ENCODE measurements at places on chromosomes 7 and 10. TPM values are rescaled to one million over a fixed set of nuclear protein-coding genes. Genes with fewer than 3 reads are reported as not detected.

OPALIN gene
- not detected for polyA plus RNA-seq

ZNF33B gene
- 51.9 TPM for polyA plus RNA-seq

TMEM225B gene
- 3.0 TPM for polyA plus RNA-seq

FBXL13 gene
- 2.9 TPM for polyA plus RNA-seq

TMEM229A gene
- polyA plus RNA-seq, result 0.19 TPM

AKR1C2 gene
- polyA plus RNA-seq, result 10.2 TPM

TCAF2 gene
- polyA plus RNA-seq, result 3.0 TPM

KIF11 gene
- 31.8 TPM for polyA plus RNA-seq

STOX1 gene
- 11.6 TPM for polyA plus RNA-seq

DNA sequence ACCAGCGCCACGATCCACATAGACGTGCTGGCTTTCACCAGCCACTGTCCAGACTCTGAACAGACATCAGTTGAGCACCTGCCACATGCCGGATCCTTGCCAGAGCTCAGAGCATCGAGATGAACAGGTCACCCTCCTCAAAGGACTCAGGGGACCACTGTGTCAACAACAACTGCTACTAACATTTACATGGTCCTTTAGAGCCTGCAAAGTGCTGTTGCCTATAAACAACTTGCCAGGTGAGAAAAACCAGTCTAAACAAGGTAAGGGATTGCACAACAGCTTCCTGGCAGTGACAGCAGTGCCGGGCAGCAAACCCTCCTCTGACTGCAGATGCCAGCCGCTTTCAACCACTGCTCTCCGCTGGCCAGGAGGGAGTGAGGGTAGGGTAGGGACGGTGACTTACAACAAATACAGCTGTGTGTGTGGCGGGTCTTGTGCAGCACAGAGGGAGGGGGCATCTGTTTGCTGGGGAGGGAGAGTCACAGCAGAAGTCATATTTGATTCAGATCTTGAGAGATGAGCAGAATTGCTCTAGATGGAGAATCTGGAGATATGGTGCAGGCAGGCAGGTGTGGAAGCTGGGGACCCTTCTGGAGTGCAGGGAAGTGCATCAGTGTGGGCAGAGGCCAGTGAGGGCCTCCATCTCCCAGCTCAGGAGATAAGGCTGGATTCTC is 32.8 kb upstream of the RHEB start:
- DNase-seq, result no peak

- no peak for DNase-seq
Observed at GRCh38 chr10:30026578-30026977, 32.8 kb downstream of the JCAD start.

DNA sequence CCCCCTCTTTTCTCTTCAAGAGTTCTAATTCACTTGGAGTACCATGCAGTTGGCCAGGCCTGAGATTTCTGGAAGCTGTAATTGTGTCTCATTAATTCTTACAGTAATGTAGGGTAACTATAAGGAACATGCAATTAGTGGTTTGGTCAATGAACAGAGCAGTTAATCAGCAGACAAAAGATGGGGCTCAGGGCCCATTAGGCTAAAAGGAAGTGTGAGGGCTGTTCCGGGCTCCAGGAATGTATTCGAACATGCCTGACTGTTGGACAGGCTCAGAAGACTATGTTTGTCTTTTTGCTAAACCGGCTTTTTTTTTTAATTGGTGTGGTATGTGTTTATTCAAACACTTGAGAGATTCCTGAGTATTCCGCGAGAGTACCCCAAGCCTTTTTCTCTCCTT is 42.5 kb upstream of the FZD8 start:
- DNase-seq, result no peak

- no peak for DNase-seq
Observed at GRCh38 chr10:100043796-100044195, 34.0 kb upstream of the DNMBP start.

DNA sequence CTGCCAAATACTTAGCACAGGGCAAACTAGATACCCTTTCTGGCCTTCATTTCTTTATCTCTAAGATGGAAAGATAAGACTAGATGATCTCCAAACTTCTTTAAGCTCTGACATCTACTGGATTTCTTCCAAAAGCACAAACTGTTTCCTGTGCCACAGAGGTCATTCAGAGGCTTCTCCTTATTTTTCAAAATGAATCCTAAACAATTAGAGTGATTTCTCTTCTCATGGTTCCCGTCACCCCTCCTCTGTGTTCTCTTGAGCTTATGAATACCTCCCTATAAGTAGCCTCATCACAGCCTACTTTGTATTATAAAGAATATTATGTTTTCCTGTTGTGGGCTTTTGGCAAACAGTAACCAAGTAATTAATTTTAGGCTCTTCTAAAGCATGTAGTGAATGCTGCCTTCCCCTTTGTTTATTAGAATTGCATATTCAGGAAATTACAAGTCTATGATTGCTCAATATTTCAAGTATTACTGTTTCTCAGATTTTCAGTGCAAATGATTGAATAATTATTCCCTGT is 179.5 kb downstream of the REEP3 start:
- no peak for DNase-seq

DNA sequence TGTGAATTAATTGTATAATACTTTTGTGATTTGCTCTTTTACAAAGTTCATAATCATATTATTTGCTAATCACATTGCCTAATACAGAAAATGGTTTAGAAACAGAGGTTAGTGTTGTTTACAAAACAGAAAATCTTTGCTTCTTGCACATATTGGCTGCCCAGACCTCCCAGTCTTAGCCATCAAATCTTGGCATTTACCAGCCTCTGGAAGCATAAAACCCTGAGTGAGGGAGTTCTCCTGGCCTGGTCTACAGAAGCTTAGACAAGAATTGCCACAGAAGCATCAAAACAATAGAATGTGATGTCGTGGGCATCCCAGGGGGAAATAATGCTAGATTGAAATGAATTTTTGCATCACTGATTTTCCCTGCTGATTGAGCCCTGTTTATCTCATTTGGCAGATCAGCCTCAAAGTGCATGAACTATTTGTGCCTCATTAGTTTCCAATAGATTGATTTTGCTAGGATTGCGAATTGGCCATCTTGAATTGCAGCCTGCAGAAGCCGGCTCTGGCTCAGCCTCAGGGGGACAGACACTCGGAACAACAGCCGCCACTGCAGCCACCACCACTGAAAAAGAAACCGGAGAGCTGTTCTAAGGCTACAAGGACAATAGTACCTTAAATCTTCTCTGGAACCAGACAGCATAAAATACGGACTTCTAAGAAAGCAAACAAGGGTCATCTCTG is 11.1 kb upstream of the SORBS1 start:
- no peak for DNase-seq

DNA sequence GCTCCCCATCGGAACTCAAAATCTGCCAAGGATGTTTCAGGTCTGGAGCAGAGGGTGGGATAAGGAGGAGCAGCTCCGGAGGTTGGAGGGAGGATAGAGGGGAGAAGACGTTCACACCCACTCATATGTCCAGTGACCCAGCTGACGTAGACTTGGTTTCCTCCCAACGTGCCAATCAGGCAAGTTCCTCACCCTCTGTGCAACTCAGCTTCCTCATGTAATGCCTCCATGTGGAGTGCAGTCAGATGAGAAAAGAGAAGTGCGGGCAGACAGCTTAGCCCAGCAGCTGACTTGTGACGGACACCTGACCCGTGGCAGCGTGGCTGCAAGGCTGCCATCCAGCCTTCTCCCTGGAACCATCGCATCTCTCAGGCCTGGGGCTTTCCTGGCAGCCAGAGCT is 86.8 kb downstream of the NPTX2 start:
- no peak for DNase-seq

- no peak for DNase-seq
Observed at GRCh38 chr7:69696054-69696591, 97.8 kb downstream of the AUTS2 start.

DNA sequence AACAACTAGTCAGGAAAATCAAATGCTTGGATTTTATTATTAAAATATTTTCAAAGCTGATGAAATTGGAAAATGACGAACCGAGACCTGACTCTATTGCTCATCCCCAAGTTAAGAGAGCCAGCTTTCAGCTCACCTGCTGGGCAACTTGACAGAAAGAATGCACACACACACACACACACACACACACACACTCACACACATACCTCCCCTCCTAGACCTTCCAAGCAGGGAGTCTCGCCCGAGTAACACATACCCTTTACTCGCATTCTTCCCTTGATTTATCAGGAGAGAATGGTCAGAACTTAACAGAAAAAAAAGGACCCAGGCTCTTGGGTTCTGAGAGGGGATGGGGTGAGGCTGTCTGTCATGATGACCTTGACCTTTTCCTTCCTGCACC is 19.1 kb downstream of the GPRIN2 start:
- no peak for DNase-seq

DNA sequence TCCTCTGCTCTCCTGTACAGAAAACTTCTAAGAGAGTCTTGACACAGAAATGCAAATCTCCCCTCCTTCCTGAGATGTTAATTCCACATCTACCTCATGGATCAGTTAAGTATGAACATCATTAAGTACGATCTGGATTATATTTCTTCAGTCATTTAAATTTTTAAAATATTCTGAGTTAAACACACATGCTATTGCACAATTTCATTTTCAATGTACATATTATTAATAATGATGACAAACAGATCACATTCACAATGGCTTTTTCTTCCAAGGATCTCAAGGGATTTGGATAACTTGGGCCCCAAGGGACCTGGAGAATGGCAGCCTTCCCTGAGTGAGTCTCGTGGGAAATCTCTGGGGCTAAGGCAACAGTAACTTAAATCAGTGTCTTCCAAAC is 16.2 kb downstream of the BEND7 start:
- no peak for DNase-seq

GRCh38 chr7:138755331-138755747 is 42.5 kb upstream of the TMEM213 start:
- DNase-seq, result no peak

DNA sequence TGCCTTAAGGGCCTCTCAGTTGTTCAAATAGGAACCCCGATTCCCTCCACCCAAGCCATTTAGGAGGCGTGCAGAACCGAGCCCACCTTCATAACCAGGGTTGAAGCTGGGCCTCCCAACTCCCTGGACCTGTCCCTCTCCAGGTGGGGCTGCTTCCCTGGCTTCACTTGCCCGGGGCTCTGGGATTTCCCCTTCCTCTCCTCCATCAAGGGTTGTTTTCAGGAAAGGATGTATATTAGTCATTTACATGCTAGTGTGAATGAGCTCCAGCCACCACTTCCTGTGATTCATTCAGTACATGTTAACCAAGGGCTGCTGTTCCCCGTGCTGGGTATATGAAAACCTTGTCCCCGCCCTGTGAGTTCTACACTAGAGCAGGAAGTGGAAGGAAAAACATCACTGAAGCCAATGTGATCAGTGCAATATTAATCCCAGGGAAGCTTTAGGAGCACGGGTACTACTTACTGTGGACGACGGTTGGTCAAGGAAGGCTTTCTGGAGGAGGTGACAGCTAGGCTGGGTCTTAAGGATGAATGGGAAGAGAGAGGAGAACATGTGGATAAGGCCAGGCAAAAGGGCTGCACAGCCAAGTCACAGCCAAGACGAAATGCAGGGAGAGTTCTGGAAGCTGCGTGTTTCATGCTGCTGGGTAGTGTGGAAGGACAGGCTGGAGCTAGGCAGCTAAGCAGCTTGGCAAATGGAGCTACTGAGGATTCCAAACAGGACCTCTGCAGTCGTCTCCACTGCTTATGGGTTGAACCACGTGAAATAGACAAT is 150.1 kb upstream of the SHH start:
- no peak for DNase-seq

- no peak for DNase-seq
Observed at GRCh38 chr7:117992635-117993376, 119.6 kb upstream of the CTTNBP2 start.

DNA sequence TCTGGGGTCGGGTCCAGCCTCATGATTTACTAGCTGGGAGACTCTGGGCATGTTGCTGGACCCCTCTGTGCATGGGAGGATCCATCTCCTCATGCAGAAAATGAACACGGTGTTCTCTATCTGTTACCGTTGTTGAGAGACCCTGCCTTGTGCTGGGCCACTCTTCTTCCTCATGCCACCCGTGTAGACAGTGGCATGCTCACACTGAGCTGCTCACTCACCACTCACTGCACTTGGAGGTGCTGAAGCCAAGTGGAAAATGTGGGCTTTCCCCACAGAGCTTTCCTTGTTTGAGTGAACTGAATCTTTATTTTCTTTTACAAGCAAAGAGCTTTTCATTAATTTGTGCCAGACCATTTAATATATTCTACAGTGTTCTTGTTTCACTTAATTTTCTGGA is 77.5 kb upstream of the GDF10 start:
- DNase-seq, result no peak

GRCh38 chr7:149791-150636 is 42.4 kb upstream of the FAM20C start:
- DNase-seq, result no peak

DNA sequence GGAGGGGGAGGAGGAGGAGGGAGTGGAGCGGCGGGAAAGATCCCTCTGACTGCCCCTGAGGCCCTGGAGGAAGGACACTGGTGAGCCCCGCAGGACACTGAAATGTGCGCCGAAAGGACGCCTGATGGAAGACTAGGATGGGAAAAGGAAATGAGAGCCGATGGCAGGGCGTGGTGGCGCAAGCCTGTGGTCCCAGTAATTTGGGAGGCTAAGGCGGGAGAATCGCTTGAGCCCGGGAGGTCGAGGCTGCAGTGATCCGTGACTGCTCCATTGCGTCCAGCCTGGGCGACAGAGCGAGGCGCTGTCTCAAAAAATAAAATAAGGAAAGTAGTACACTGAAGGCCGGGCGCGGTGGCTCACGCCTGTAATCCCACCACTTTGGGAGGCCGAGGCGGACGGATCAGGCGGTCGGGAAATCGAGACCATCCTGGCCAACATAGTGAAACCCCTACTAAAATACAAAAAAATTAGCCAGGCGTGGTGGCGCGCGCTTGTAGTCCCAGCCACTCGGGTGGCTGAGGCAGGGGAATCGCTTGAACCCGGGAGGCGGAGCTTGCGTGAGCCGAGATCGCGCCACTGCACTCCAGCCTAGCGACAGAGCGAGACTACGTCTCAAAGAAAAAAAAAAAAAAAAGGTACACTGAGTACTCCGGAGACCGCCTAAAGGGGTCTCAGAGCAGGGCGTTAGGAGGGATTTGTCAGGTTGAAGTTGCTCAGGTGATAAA is 561 bp upstream of the HNRNPF start:
- DNase-seq, result no peak

DNA sequence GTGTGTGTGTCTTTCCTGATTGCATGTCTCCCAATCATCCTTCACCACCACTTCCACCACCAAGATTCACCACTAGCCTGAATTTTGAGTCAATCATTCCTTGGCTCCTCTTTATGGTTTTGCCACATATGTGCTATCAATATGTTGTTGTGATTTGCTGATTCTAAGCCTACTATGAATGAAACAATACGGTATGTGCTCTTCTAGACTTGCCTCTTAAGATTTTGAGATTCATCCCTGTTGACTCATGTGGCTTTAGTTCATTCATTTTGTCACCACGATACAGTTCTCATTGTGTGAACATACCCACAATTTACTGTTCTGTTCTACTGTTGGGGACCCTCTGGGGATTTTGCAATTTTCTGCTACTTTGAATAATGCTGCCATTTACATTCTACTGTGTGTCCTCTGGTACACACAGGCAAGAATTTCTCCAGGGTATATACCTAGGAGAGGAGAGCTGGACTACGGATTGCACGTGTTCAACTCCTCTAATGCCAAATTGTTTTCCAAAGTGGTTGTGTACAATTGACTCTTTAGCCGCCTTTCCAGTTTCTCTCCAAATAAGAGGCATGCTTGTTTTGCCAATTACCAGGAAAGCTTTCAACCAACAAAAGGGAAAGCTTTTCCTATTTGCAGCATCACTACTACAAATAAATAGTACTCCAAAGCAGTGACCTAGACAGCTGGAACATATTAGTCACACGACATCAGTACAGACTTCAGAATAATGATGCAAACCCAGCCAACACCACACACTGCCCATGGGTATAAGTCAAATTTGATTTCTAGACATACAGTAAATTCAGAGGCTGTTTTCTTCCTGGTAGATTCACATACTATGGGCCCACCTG is 30.0 kb downstream of the SGMS1 start:
- no peak for DNase-seq

- DNase-seq, result no peak
Observed at GRCh38 chr10:83078160-83078559, 1061.1 kb upstream of the GHITM start.

All from right renal cortex interstitium (tissue), 3 donors.